A549 treated with CpdA at 1 μM for 4 hours (cell line): ENCODE measurements at places on chromosomes 1 and 21. TPM values are rescaled to one million over a fixed set of nuclear protein-coding genes. Genes with fewer than 3 reads are reported as not detected.

FAM72C gene
- 5.6 to 7.2 TPM (median 6.4 TPM) in 5 replicates for total RNA-seq

OR2L3 gene
- not detected in 5 replicates for total RNA-seq

RNASEL gene
- total RNA-seq = 1.6 to 2.7 TPM (median 2.6 TPM) in 5 replicates

NBPF10 gene
- total RNA-seq = 0.49 to 0.78 TPM (median 0.55 TPM) in 5 replicates

CFHR4 gene
- not detected in 5 replicates for total RNA-seq

FCRL1 gene
- total RNA-seq = not detected in 5 replicates

SLC25A34 gene
- 0.20 to 0.45 TPM (median 0.35 TPM) in 5 replicates for total RNA-seq

F11R gene
- 42.3 to 56.2 TPM (median 52.6 TPM) in 5 replicates for total RNA-seq

REG4 gene
- total RNA-seq = not detected in 5 replicates

NMNAT2 gene
- total RNA-seq = 0.47 to 1.2 TPM (median 0.86 TPM) in 5 replicates

RGS13 gene
- not detected in 5 replicates for total RNA-seq

LMOD1 gene
- not detected in 5 replicates for total RNA-seq

MMEL1 gene
- total RNA-seq = 0.11 to 0.35 TPM in 2 of 5 replicates, not detected in the others

AGT gene
- 0.06 to 0.20 TPM (median 0.08 TPM) in 5 replicates for total RNA-seq

SYPL2 gene
- 0.07 to 0.23 TPM (median 0.13 TPM) in 5 replicates for total RNA-seq

HES3 gene
- not detected in 5 replicates for total RNA-seq

COG2 gene
- 18.2 to 22.1 TPM (median 19.6 TPM) in 5 replicates for total RNA-seq

RGSL1 gene
- total RNA-seq = not detected in 5 replicates

MXRA8 gene
- 0.09 to 0.65 TPM (median 0.29 TPM) in 5 replicates for total RNA-seq

SPATA46 gene
- not detected in 5 replicates for total RNA-seq

FCER1G gene
- total RNA-seq = 0.18 TPM in 1 of 5 replicates, not detected in the others

GCSAML gene
- not detected in 5 replicates for total RNA-seq

FNDC5 gene
- total RNA-seq = 0.47 to 0.71 TPM (median 0.54 TPM) in 5 replicates
